Karpas-422 (cell line): ENCODE measurements at places on chromosomes 12 and 14. TPM values are rescaled to one million over a fixed set of nuclear protein-coding genes. Genes with fewer than 3 reads are reported as not detected.

MRPL42 gene
- 39.2 and 131 TPM in 2 replicates for total RNA-seq

- no peak overlapping the region for H3K4me3 ChIP-seq
- no peak overlapping the region for H3K27ac ChIP-seq
- peaks cover 32% of the 10 kb centered on the region for H3K4me1 ChIP-seq
- no peaks in the 10 kb centered on the region for H3K36me3 ChIP-seq
- no peak for DNase-seq
Measured at GRCh38 chr12:54299515-54300224, 1.1 kb downstream of the NFE2 start.

DNA sequence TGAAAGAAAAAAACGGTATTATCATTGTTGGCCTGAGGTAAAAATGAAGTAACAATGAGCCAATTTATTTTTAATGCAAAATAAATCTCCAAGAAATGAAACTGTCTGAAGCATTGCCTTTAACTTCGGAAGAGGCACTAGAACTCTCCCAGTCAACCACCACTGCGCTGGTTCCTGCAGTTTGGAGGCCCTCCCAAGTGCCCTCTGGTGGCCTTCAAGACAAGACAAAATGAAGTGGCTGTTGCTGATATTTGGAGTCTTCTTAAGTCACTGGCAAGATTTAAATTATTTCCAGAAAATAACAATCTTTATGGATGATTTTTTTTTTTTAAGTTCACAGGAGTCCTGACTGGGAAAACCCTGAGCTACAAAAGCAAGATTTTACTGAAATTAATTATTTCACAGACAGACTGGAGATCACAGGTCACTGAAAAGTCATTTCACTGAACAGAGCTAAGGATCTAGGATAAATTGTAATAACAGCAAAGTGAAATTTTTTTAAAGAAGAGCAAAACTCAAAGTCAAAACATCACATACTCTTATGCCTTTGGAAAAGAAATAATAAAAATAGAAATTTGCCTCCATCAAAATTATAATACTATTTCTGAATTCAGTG lies 58.2 kb downstream of the DICER1 start:
- peak; percentile 89 for DNase-seq
- H3K4me1 ChIP-seq = no peaks in the 10 kb centered on the region
- no peak overlapping the region for H3K4me3 ChIP-seq
- peaks cover 72% of the 10 kb centered on the region for H3K36me3 ChIP-seq

DNA sequence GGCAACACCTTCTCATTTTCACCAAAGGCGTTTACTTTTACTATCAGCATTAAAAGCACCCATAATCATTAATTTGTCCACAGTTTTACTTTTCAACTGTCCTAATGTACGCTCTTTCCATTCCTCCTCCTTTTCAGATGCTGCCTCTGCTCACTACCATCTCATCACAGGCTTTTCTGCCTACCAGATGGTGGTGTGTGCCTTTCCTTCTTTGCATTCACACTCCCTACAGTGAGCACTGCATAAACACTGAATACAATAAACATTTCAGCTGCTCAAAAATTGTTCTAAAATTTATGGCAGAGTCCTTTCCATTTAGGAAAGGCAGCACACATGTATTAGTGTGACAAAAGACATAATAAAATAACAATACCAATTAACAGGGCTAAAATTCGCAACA lies 435.7 kb downstream of the GXYLT1 start:
- DNase-seq = no peak
- no peak overlapping the region for H3K4me3 ChIP-seq
- H3K4me1 ChIP-seq = peaks cover 17% of the 10 kb centered on the region
- no peak overlapping the region for H3K27ac ChIP-seq
- no peaks in the 10 kb centered on the region for H3K27me3 ChIP-seq
- no peaks in the 10 kb centered on the region for H3K36me3 ChIP-seq

DNA sequence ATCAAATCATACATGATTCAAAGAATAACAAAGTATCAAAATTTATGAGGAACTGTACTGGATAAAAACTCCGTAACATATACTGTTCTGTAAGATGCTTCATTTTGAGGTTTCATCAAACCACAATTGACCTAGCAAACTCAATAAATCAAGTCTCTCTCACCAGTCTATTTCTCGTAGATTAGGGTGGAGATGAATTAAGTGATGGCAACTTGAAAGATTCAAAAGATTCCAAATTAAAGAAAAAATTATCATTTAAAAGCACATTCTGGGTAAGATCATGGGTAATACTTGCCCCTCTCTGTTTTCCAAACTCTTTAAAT lies 74.4 kb downstream of the PAPLN start:
- peaks cover 12% of the 10 kb centered on the region for H3K4me1 ChIP-seq
- DNase-seq = no peak
- no peaks in the 10 kb centered on the region for H3K36me3 ChIP-seq
- H3K4me3 ChIP-seq = no peak overlapping the region
- no peaks in the 10 kb centered on the region for H3K27me3 ChIP-seq
- H3K27ac ChIP-seq = no peak overlapping the region

DNA sequence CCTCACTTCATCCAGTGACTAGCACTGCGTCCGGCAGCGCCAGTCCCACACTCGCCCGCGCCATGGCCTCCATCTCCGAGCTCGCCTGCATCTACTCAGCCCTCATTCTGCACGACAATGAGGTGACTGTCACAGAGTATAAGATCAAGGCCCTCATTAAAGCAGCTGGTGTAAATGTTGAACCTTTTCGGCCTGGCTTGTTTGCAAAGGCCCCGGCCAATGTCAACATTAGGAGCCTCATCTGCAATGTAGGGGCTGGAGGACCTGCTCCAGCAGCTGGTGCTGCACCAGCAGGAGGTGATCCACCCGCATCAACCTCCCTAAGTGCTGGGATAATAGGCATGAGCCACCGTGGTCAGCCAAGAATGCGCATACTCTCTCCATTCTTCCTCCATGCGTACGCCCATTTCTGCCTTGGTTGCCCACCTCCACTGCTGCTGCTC lies 59.9 kb downstream of the IRF2BPL start:
- no peak overlapping the region for H3K27ac ChIP-seq
- no peaks in the 10 kb centered on the region for H3K36me3 ChIP-seq
- H3K4me1 ChIP-seq = peaks cover 13% of the 10 kb centered on the region
- DNase-seq = no peak
- H3K4me3 ChIP-seq = no peak overlapping the region

DNA sequence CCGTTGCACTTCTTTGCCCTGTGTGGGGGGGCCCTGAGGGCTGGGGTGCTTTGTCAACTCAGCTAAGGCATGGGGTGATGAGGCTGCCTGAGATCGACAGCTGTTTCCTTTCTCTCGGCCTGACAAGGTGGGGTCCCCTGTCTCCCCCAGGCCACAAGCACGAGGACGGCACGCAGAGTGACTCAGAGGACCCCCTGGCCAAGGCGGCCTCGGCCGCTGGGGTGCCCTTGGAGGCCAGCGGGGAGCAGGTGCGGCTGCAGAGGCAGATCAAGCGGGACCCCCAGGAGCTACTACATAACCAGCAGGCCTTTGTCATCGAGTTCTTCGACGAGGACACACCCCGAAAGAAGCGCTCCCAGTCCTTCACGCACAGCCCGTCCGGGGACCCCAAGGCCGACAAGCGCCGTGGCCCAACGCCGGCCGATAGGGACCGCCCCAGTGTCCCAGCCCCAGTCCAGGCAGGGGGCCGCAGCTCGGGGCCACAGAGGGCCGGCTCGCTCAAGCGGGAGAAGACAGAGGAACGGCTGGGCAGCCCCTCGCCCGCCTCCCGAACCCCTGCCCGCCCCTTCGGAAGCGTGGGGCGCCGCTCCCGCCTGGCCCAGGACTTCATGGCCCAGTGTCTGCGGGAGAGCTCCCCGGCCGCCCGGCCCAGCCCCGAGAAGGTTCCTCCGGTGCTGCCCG lies 18.8 kb downstream of the CEP170B start:
- H3K4me1 ChIP-seq = peaks cover 11% of the 10 kb centered on the region; the same call in 1 of the 2 replicates
- H3K36me3 ChIP-seq = no peaks in the 10 kb centered on the region
- no peak overlapping the region for H3K27ac ChIP-seq
- no peak for DNase-seq
- H3K4me3 ChIP-seq = no peak overlapping the region
